IMR-90 (cell line): ENCODE measurements at places on chromosomes 7 and 10. TPM values are rescaled to one million over a fixed set of nuclear protein-coding genes. Genes with fewer than 3 reads are reported as not detected.

DNA sequence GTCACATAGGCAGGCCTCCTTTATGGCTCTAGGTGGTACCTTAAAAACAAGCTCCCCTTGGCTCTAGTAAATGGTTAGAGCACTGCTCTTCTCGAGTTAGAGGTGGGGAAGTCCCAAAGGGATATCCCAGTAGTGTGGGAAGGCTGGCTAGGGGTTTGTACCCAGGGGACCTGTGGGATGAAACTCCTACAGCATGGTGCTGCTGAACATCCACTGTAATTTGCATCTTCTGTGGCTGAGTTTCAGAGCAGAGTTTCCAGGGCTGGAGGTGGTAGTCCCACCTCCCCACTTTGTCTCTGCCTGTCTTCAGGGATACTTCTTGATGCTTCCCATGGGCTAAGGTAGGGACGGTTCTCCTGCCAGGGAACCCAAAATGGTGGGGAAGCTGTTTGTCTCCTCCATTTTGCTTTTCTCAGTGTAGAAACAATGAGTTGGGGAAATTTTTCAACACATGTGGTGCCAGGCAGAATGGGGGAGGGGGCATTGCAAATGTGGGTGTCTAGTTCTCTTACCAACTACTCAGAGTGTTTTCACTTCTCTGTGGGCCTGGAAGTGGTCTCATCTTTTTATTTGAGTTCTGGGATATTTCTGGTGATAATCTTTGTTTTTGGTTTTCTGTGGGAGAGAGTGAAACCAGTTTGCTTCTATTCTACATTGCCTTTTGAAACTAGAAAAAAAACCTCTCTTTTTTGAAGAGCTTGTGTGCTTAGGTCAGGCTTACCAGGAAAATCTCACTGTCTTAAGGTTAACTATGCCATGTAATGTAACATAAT lies 36.3 kb downstream of the SCART1 start:
- DNase-seq: no peak

DNA sequence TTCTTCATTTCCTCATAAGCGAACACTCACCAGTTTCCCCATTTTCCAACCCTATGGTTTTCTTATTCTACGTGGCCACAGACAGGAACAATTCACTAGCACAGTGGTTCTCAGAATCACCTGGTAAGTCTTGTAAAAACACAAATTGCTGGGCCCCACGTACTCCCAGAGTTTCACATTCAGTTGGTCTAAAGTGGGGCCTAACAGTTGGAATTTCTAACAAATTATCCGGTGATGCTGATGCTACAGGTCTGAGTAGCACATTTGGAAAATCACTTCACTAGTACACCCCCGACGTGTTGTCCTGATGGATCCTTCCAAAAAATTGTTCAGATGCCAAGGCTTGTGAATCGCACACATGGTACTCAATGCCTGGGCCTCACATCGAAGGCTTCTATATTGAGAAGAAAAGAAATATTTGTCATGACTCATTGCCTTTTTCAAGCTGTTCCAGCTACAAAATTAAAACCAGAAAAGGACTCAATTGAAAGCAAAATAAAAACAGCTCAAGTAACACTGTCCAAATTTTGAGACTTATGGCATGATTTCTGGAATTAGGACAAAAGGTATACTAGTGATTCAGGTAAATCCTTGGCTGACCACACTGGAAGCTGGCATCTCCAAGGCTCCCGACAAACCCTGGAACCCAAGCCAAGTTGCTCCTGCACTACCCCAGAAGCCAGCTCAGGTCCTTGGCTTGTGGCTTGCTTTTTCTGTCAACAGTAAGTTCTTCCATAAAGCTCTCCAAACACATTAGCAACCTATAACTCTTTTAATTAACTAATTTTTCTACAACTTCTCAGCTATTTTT lies 12.9 kb upstream of the VIM start:
- peak; percentile 97 for DNase-seq

GRCh38 chr10:56880606-56881005 lies 519.5 kb upstream of the ZWINT start:
- no peak for DNase-seq

- no peak for DNase-seq
Measured at GRCh38 chr7:99893280-99893679, 16.4 kb upstream of the OR2AE1 start.

GRCh38 chr7:20153999-20154398 lies 63.2 kb downstream of the MACC1 start:
- DNase-seq: peak; percentile 88

- DNase-seq: no peak
Measured at GRCh38 chr7:145169908-145170307, 334.1 kb upstream of the TPK1 start.

GRCh38 chr10:45607276-45607675 lies 65.3 kb downstream of the ZFAND4 start:
- DNase-seq: no peak

DNA sequence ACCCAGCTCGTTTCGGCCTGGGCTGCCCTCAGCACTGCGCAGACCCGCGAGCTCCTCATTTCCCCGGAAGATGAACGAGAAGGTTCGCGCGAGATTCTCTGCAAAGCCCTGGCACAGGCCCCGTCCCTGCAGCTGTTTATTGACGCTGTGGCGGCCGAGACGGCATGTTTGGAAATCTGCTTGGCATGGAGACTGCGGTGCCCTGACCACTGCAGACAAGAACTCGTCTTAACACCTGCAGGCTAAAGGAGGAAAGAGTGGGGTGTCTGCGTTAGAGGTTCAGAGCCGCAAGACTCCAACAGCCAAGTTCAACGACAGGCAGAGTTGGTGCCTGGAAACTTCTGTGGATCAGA lies 125.6 kb downstream of the DNAJB6 start:
- no peak for DNase-seq

GRCh38 chr7:39971924-39972323 lies 21.9 kb downstream of the CDK13 start:
- no peak for DNase-seq

- DNase-seq: no peak
Measured at GRCh38 chr7:95503271-95504131, 17.8 kb downstream of the ASB4 start.

GRCh38 chr7:18345641-18346234 lies 149.8 kb upstream of the HDAC9 start:
- DNase-seq: peak; percentile 46

DNA sequence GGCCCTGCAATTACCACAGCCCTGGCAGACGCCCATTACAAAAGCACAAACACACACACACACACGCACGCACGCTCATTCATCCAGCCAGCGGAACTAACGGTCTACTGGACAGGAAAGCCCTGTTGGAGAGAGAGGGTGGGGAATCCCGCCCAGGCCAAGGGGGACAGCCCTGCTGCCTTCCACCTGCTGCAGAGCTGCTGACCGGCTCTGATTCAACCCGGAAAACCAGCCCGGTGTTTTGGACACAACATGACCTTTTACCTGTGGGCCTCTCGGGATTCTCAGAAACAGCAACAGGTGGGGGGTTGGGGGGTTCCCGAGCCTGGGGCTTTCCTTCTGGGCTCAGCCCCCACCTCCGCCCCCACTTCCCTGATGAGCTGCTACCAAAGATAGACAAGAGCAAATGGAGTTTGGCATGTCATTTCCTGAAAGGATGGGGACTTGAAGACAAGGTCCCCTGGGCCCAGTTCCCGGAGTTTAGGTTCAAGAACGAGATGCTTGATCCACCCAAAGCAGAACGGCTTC lies 18.5 kb upstream of the SERPINE1 start:
- DNase-seq: no peak

DNA sequence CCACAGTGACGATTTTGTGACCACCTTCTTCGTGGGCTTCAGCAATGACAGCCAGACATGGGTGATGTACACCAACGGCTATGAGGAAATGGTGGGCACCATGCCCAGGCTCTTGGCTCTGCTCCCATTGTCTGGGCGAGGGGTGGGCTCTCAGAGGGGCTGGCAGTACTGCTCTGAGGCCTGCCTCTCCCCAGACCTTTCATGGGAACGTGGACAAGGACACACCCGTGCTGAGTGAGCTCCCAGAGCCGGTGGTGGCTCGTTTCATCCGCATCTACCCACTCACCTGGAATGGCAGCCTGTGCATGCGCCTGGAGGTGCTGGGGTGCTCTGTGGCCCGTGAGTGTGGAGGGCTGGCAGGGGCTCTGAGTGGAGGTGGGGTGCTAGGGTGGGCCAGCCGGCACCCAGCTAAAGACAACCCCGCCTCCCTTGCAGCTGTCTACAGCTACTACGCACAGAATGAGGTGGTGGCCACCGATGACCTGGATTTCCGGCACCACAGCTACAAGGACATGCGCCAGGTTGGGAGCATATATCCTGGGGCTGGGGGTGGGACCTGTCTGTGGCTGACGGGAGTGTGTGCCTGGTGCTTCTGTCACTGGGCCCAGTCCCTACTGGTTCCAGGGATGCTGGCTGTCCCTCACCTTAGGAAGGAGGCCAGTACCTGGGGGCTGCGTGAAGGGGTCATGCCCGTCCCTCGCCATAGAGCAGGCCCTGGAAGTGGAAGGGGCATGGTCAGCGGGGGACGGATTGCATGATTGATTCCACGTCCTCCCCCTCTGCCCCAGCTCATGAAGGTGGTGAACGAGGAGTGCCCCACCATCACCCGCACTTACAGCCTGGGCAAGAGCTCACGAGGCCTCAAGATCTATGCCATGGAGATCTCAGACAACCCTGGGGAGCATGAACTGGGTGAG lies 6.8 kb downstream of the AEBP1 start:
- no peak for DNase-seq

DNA sequence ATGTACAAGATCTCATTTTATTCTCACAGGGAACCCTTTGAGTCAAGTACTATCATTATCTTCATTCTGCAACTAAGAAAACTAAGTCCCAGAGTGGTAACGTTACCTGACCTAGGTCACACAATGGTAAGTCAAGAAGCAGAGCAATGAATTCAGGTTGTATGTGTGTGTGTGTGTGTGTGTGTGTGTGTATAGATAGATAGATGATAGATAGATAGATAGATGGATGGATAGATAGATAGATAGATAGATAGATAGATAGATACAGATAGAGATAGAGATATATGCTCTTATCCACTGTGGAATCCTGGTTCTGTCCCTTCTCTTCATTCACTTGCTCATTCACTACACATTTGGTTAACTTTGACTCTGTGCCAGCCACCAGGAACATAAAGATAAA lies 29.8 kb downstream of the ASAH2 start:
- DNase-seq: no peak

DNA sequence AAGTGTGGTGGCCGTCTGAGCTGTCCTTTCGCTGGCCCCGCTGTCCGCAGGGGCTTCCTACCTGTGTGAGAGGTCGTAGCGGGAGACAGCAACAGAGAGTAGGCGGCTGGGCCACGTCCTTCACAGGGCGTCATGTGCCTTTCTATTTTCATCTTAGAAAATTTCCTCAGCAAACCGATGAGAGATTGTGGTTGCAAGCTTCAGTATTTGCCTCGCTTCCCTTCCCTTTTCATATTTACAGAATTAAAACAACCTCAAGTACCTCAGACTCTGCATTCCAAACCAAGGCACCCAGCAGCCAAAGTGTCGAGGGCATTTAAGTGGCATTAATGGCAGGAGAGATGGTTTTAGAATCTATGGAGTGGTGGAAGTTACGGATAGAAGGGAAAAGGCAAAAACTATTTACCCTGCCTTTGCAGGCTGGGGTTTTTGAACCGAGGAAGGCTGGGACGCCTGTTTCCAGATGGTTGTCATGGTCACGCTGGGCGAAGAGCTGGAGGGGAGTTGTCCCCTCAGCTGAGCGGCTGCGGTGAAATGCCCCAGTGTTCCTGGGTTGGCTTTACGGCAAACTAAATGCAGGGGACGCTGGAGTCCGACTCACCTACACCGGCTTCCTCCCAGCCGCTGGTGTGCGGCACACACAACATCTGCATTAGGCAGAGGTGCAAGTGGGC lies 41.9 kb downstream of the WIPI2 start:
- no peak for DNase-seq

DNA sequence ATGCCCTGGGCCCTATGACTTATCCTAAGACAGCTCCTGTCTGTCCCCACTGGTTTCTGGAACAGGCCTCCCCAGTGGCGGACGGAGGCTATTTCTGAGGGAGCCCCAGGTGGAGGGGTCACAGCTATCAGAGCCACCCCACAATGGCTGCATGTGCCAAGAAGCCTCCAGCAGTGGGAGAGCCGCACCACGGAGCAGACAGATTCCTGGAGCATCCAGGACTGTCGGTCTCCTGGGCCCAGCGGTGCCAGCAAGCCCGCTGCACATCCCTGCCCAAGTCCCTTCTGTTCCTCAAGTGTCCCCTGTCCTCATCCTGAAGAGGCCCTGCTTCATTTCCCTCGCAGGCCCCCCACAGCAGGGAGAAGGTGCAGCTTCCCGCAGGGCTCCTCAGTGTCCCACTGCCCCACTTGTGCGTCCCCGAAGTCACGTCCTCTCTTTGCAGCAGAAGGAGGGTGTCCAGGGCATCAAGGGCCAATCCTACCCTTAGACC lies 193.0 kb upstream of the SHH start:
- DNase-seq: no peak

- DNase-seq: no peak
Measured at GRCh38 chr10:86362129-86362527, 4.5 kb downstream of the GRID1 start.

- DNase-seq: no peak
Measured at GRCh38 chr7:151181011-151181431, 6.0 kb downstream of the ASB10 start.

GRCh38 chr7:114854369-114854768 lies 67.5 kb upstream of the MDFIC start:
- DNase-seq: no peak

- no peak for DNase-seq
Measured at GRCh38 chr7:29955799-29956486, 33.7 kb downstream of the SCRN1 start.

- DNase-seq: peak; percentile 6
Measured at GRCh38 chr7:73487486-73487885, 34.6 kb downstream of the BAZ1B start.

- peak; percentile 60 for DNase-seq
Measured at GRCh38 chr7:115533785-115534184, 496.8 kb downstream of the TFEC start.

Gene SYT15
- total RNA-seq: 0.54 and 1.1 TPM in 2 replicates

Gene ATP6V0A4
- total RNA-seq: under 0.01 and 0.18 TPM in 2 replicates

Gene CREB5
- total RNA-seq: 7.3 and 11.1 TPM in 2 replicates

Gene NEUROG3
- not detected in 2 replicates for total RNA-seq

Gene PNLIP
- total RNA-seq: not detected in 2 replicates

Gene SRGN
- 41.4 and 46.4 TPM in 2 replicates for total RNA-seq

Gene ZCCHC24
- total RNA-seq: 12.2 and 15.1 TPM in 2 replicates

Gene CPN1
- total RNA-seq: not detected in 2 replicates

Gene DYDC2
- not detected in 2 replicates for total RNA-seq

Gene ANAPC16
- 26.3 and 35.3 TPM in 2 replicates for total RNA-seq

Gene FGFBP3
- total RNA-seq: under 0.01 and 0.28 TPM in 2 replicates

Gene TLX1
- total RNA-seq: not detected in 2 replicates

Gene AQP1
- 0.18 and 0.28 TPM in 2 replicates for total RNA-seq

Gene PITRM1
- total RNA-seq: 111 and 124 TPM in 2 replicates
